D341Med (cell line): ENCODE measurements at places on chromosomes 1 and 21.

- peak; percentile 98 for DNase-seq
Observed at GRCh38 chr1:222465211-222466041, 82.5 kb downstream of the HHIPL2 start.

- no peak for DNase-seq
Observed at GRCh38 chr1:154583773-154584172, 16.2 kb downstream of the CHRNB2 start.

GRCh38 chr1:33224166-33224707 lies 32.1 kb upstream of the ZNF362 start:
- DNase-seq, result no peak

DNA sequence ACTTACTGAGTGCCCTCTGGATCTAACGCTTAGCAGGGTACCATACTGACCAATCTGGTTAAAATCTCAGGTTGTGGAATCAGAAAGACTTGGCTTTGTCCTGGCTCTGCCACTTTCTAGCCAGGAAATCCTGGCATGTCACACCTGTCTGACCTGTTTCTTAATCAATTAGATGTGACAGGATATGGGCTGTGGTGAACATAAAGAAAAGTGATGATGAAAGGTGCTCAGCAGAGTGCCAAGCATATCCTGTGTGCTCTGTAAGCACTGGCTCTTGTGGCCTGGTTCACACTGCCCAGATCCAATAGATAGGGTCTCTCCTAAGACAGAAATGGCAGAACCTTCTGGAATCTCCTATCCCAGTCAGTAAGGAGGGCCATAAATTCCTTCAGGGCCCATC lies 53.9 kb downstream of the PHC2 start:
- no peak for DNase-seq

- no peak for DNase-seq
Observed at GRCh38 chr1:32898056-32898455, 3.1 kb downstream of the TMEM54 start.

DNA sequence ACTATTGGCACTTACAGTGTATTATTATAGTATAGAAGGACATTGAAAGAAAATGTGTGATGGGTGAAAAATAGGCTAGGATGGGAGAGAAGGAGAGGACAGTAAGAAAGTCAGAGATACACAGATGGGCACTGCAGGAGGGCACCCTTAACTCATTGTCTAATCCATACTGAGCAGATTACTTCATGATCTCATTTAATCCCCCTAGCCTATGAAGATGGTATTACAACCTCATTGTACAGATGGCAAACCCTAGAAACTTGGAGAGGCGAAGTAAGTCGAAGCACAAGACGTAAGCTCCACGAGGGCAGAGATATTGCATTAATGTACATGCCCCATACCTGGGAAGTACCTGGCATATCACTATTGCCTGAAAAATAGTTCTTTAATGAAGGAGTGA lies 346.9 kb upstream of the DAB1 start:
- DNase-seq, result peak; percentile 67
